ENCODE measurements at places on chromosomes 12 and 14.

DNA sequence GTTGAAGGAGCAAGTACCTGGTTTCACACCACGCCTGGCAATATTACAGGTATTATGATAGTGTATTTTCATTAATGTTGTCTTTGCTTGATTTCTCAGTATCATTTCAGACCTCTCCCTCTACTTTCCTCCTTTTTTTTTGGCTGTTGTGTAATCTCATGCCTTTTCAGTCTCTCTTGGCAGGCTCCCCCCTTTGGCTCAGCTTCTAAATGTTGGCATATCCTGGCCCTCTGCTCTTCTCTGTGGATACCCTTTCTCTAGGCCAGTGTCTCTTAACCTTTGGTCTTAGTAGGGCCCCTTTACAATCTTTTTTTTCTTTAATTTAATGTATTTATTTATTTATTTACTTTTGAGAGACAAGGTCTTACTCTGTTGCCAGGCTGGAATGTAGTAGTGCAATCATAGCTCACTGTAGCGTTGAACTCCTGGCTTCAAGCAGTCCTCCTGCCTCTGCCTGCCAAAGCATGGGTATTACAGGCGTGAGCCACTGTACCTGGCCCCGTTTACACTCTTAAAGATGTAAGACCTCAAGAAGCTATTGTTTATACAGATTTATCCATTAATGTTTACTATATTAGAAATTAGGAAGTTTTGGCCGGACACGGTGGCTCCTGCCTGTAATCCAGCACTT lies 12.8 kb downstream of the MTHFD1 start:
- H3K27me3 ChIP-seq = no peaks in the 10 kb centered on the region
- no peaks in the 10 kb centered on the region for H3K4me1 ChIP-seq
- no peak overlapping the region for H3K4me3 ChIP-seq
- DNase-seq = no peak
- peaks cover 59% of the 10 kb centered on the region for H3K36me3 ChIP-seq

- H3K36me3 ChIP-seq = no peaks in the 10 kb centered on the region
- no peak overlapping the region for H3K4me3 ChIP-seq
- H3K4me1 ChIP-seq = no peaks in the 10 kb centered on the region
- H3K27me3 ChIP-seq = peaks cover 6% of the 10 kb centered on the region
- no peak for DNase-seq
- H3K27ac ChIP-seq = no peak overlapping the region
Observed at GRCh38 chr14:90114554-90114953, 52.8 kb downstream of the KCNK13 start.

DNA sequence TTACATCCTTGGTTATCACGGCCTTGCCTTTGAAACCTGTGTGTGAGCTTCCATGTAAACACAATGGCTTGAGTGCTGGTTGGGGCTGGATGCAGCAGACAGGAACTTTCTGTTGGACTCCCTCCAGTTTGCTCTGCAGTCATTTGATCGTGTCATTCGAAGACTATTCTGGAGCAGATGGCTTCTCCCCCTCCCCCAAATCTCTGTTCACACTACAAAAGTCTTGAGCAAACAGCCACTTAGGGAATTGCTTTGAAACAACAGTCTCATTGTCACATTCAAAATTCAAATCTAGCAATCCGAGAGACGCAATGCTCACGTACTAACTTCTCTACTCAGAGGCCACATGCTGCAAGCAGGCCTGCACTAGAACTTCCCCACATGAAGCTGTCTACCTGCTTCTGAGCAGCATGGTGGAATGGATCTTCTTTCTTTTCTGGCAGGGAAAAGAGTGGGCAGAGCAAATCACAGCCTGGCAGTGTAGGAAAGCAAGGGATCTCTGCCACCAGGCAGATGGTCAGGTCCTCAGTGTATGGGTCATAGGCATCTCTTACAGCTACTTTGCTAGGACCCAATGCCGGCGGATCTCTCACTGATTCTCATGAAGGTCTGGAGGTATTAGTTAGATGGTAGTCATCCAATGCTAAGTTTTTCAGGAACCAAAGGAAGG lies 214.2 kb downstream of the PPM1H start:
- no peaks in the 10 kb centered on the region for H3K27me3 ChIP-seq
- H3K36me3 ChIP-seq = no peaks in the 10 kb centered on the region
- DNase-seq = no peak
- H3K27ac ChIP-seq = no peak overlapping the region
- no peak overlapping the region for H3K4me3 ChIP-seq

DNA sequence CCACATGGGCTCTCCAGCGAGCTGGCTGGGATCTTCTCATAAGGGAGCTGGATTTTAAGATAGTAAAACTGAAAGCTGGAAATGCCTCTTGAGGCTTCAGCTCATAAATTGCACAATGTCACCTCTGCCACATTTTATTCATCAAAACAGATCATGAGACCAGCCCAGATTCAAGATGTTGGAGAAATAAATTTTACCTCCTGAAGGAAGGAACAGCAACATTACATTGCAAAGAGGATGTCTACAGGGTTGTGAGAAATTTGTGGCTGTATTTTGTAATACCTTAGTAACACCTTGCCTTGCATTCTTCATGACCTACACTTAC lies 43.1 kb upstream of the KRR1 start:
- no peaks in the 10 kb centered on the region for H3K27me3 ChIP-seq
- H3K4me3 ChIP-seq = no peak overlapping the region
- no peaks in the 10 kb centered on the region for H3K36me3 ChIP-seq
- DNase-seq = no peak
- H3K27ac ChIP-seq = no peak overlapping the region
- H3K4me1 ChIP-seq = peaks cover 10% of the 10 kb centered on the region

- H3K27ac ChIP-seq = no peak overlapping the region
- H3K27me3 ChIP-seq = no peaks in the 10 kb centered on the region
- no peaks in the 10 kb centered on the region for H3K36me3 ChIP-seq
- no peak for DNase-seq
- H3K4me3 ChIP-seq = no peak overlapping the region
Observed at GRCh38 chr12:131415781-131416180, 295.1 kb upstream of the SFSWAP start.

GRCh38 chr14:92652413-92653151 lies 95.8 kb downstream of the LGMN start:
- no peak for DNase-seq
- no peak overlapping the region for H3K27ac ChIP-seq
- H3K4me3 ChIP-seq = no peak overlapping the region

GRCh38 chr12:76123259-76124212 lies 39.1 kb upstream of the NAP1L1 start:
- no peak for DNase-seq
- no peaks in the 10 kb centered on the region for H3K36me3 ChIP-seq
- H3K27me3 ChIP-seq = no peaks in the 10 kb centered on the region
- H3K4me1 ChIP-seq = no peaks in the 10 kb centered on the region

- H3K4me3 ChIP-seq = no peak overlapping the region
- H3K4me1 ChIP-seq = no peaks in the 10 kb centered on the region
- no peaks in the 10 kb centered on the region for H3K27me3 ChIP-seq
- H3K27ac ChIP-seq = no peak overlapping the region
Observed at GRCh38 chr12:10457760-10458159, 4.6 kb upstream of the KLRC1 start.

DNA sequence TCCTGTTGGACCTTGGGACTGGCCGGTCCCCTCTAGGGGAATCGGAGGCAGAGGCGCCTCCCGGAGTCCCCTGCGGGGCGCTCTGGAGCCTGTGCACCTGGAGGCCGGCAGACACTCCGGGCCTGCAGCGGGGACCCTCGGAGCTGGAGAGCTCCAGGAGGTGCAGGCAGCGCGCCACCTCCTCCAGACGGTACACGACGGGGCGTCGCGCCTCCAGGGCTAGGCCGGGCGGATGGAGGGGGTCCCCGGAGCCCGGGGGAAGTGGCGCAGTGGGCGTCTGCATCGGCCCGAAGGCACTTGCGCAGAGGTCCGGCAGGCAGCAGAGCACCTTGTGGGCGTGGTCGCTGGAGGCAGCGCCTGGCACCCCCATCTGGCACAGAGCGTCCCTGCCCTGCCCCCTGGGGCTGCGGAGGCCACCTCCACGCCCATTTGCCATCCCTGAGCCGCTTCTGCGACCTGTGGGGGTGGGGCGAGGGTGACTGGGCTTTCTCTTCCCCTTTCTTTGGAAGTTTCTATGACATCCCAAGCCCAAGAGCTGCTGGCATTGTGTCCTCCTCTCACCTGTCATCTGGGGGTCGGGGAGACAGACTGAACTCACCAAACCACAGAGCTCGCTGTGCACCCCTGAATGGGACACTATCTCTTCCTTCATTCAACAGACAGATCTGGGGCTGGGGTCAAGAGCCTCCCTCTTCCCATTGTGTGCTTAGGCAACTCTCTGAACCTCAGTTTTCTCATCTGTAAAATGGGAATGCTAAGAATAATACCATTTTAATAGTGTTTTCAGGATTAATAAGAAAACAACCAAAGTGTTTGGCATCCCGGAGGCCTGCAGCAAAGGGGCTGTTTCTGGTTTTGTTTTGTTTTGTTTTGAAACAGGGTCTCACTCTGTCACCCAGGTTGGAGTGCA lies 37.5 kb upstream of the CORO1C start:
- no peaks in the 10 kb centered on the region for H3K36me3 ChIP-seq
- H3K4me3 ChIP-seq = no peak overlapping the region
- H3K27ac ChIP-seq = no peak overlapping the region
- no peaks in the 10 kb centered on the region for H3K4me1 ChIP-seq

DNA sequence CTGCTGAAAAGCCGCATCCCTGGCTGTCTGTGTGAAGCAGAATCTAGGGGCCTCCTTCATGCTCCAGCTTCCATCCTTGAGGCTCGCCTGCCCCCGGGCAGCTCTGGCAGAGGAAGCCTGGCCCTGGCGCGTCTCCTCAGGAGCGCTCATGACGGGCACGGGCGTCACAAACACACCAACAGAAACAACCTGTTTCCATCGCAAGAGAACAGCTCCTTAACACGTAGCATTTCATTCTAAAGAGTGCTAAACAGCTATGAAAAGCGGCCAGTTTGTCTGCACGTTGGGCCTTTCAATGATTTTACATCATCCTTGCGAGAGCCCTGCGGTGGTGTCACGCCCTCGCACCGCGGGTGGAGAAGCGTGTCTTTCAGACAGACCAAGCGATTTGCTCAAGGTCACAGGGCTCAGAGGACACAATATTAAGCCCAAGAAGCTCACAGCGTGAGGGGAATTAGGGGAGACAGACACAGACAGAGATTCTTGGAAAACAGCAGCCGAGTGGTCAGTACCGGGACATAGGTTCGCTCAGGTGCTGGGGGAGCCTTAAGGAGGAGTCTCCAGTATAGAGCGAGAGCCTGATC lies 4.9 kb downstream of the ADGRD1 start:
- H3K4me1 ChIP-seq = no peaks in the 10 kb centered on the region
- H3K36me3 ChIP-seq = no peaks in the 10 kb centered on the region
- peaks cover 2% of the 10 kb centered on the region for H3K27me3 ChIP-seq
- H3K27ac ChIP-seq = no peak overlapping the region
- no peak overlapping the region for H3K4me3 ChIP-seq

DNA sequence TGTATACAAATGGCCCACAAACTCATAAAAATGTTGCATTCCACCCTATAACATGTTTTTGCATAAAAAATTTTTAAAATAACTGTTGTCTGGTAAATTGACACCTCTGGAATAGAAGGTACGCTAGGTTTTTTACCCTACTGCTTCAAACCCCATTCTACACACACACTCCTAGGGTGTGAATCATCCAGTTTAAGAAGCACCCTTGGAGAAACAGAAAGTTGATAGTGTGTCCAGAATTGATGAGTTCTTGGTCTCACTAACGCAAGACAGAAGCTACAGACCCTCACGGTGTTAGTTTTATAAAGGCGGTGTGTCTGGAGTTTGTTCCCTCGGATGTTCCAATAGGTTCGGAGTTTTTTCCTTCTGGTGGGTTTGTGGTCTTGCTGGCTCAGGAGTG lies 158.5 kb downstream of the KLRB1 start:
- peak overlapping the region; percentile 89 for H3K4me3 ChIP-seq
- no peak for DNase-seq
- no peak overlapping the region for H3K27ac ChIP-seq

GRCh38 chr12:75337905-75338304 lies 3.4 kb downstream of the GLIPR1L1 start:
- no peak overlapping the region for H3K27ac ChIP-seq
- no peak overlapping the region for H3K4me3 ChIP-seq
- H3K4me1 ChIP-seq = peaks cover 2% of the 10 kb centered on the region
- no peak for DNase-seq
- H3K27me3 ChIP-seq = no peaks in the 10 kb centered on the region
- no peaks in the 10 kb centered on the region for H3K36me3 ChIP-seq

DNA sequence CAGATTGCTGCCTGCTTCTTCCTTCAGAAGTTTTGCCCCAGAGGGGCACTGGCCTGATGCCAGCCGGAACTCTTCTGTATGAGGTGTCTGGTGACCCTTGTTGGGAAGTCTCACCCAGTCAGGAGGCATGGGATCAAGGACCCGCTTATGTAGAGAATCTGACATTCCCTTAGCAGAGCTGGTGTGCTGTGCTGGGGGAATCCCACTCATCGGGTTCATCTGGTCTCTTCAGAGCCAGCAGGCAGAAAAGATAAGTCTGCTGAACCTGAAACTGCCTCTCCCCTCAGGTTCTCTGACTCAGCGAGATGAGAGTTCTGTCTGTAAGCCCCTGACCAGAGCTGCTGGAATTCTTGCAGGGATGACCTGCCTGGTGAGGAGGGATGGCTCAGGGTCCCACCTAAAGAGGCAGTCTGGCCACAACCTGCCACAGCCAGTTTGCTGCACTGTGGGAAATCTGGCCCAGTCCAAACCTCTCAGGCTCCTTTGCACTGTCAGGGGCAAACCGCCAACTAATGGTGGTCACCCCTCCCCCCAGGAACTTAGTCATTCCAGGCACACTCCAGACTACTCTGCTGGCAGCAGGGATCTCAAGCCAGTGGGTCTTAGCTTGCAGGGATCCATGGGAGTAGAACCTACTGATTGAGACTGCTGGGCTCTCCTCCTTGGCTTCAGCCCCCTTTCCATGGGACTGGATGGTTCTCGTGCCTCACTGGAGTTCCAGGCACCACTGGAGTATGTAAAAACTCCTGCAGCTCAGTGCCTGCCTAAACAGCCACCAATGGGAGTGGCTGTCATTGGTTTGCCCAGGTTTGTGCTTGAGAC lies 4.1 kb downstream of the CLEC2D start:
- DNase-seq = peak; percentile 74
- peak overlapping the region; percentile 10 for H3K4me3 ChIP-seq
- H3K27me3 ChIP-seq = no peaks in the 10 kb centered on the region
- H3K4me1 ChIP-seq = peaks cover 25% of the 10 kb centered on the region
- no peaks in the 10 kb centered on the region for H3K36me3 ChIP-seq
- H3K27ac ChIP-seq = peak overlapping the region; percentile 70

GRCh38 chr14:101446387-101446969 lies 114.8 kb upstream of the DIO3 start:
- H3K4me1 ChIP-seq = peaks cover 22% of the 10 kb centered on the region
- H3K4me3 ChIP-seq = no peak overlapping the region
- peaks cover 69% of the 10 kb centered on the region for H3K27me3 ChIP-seq
- H3K27ac ChIP-seq = no peak overlapping the region
- H3K36me3 ChIP-seq = no peaks in the 10 kb centered on the region
- DNase-seq = peak; percentile 20

GRCh38 chr14:58899317-58899713 lies 261.6 kb downstream of the DACT1 start:
- H3K36me3 ChIP-seq = no peaks in the 10 kb centered on the region
- H3K27ac ChIP-seq = no peak overlapping the region
- no peaks in the 10 kb centered on the region for H3K27me3 ChIP-seq
- no peak for DNase-seq

Measured in DND-41 (cell line).